ELR (cell line): ENCODE measurements at places on chromosomes 12 and 14.

DNA sequence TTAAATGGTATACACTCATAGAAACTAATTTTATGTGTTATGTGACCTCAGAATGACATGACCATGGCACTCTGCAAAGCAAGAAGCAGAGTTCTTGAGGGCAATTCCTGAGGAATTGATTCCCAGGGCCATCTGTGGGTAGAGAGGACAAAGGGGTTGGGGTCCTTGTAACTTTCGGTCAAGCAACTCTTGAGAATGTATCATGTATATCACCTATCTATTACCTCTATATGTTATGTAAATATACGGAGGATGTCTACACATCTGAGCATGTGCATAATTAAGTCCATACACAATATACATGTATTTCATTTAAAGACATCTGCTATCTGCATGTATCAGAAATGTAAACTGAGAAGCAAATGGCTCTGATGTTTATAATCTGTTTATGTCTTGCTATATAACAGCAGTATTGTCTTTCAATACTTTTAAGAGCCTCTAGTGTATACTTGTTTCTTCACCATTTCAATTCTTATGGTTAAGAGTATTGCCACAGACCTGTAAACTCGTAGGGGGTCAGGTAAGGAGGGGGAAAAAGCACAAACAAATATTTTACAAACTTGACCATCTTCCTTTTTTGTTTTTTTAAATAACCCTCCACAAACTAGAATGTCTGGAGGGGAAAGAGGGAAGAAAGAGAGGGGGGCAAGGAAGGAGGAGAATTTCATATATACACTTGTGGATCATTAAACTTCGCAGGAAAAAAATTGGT lies 4.5 kb downstream of the FOXA1 start:
- no peak for DNase-seq

GRCh38 chr12:33427071-33427470 lies 12.5 kb downstream of the SYT10 start:
- peak; percentile 0 for DNase-seq

DNA sequence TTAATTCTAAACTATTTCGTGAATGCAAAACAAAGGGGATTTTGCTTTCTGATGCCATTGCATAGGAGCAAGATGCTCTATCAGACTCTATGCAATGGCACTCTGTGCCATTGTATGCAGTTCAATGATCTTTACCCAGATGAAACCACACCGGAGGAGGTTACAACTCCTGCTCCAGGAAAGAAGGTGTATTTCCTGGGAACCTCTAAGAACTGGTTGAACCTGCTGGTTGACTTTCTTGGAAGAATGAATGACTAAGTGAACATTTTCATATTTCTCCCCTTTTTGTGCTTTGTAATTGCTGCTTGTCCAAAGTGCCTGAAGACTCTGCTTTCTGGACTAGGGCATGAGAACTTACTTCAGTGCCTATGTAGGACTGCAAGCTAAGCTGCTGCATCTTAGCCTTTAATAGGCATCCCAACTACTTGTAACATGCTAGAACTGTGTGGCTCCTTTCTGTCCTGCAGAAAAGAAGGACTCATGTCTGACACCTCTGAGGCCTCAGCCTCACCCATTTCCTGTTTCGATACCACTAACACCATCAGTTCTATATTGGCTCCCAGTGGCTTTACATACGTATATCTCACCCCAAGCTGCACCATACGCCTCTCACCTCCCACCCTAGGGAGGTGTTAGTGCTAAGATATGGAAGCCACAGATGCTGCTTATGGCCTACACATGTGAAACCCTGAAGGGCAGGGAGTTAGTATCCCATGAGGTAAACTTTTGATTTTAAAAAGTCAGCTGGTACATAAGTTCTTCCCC lies 193.5 kb upstream of the CNOT2 start:
- DNase-seq, result no peak

DNA sequence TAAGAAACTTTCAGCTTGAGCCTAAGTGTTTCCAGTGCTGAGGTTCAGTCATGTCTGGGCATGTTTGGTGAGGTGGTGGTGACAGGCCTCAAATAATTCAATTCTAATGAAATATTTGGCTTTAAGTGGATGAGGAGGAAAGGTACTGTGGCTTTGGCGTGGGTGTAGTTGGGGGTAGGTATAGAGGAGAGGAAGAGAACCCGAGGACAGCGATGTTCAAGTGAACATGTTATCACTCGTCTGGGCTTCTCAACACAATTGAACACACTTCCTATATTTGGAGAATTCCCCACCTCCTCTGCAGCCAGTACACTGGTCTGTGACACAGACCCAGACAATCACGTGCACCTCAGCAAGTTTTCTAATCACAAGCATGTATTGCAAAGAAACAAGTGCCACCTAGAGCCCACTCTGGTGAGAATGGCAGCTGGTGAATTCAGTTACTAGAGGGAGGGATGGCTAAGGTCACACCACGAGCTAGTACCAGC lies 53.0 kb downstream of the IFNG-AS1 start:
- no peak for DNase-seq

- DNase-seq, result no peak
These were observed 173.5 kb downstream of the SLC41A2 start for GRCh38 chr12:104784592-104784991.

DNA sequence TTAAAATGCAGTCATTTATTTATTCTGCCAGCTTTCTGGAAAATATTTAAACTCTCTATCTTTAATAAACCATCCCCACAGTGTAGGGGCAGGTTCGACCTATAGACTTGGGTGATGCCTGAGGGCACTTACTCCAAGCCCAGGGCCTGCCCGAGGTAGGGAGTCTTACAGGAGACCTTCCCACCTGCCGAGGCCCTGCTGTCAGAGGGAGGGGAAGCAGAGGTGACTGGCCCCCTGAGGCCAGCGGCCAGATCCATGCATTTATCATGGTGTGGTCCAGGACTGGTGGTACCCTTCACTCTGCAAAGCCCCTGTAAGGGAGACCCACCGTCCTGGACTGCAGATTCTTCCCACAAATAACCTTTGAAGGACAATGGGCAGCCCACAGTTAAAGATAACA lies 7.6 kb downstream of the EML1 start:
- DNase-seq, result no peak

GRCh38 chr14:96120941-96121340 lies 81.8 kb downstream of the C14orf132 start:
- no peak for DNase-seq

DNA sequence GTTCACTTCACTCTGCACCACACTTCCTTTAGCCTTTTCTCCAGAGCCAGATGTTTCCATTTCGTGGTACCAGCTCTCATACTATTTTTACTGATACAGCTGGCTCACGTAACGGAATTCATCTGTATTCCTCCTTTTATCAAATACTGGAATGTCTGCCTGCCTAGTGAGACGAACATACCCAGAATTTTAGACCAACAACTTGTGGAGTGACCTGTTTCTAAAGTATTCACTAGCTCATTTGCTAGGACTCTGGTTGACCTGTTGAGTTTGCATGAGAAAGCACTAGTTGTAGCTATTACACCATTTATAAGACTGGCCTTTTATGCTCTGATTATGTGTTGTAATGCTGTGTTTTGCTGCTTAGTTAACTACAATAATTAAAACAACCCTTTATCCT lies 22.6 kb downstream of the KCNA5 start:
- no peak for DNase-seq

GRCh38 chr14:104877806-104878550 lies 12.9 kb downstream of the CEP170B start:
- DNase-seq, result no peak

GRCh38 chr14:40623643-40624042 lies 983.0 kb upstream of the LRFN5 start:
- DNase-seq, result no peak

- DNase-seq, result no peak
These were observed 273.7 kb downstream of the DAD1 start for GRCh38 chr14:22315336-22315735.

DNA sequence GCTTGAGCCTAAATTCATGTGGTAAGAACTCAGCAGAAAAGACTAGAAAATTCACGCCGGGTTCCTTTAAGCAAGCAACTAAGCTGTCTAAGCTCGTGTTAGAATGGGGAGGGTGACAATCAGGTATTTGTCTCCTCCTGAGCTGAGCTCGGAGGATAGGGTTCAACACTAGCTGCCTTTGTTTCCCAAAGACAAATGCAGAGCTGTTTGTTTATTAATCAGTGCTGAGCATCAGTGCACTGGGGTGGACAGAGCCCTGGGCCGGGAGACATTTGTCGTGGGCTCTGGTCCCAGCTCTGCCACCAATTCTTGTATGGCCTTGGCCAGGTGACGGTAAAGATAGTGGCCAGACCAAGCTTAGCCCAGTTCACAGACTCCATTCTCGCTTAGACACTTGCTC lies 43.7 kb downstream of the DEGS2 start:
- DNase-seq, result no peak

GRCh38 chr14:95195031-95195430 lies 37.7 kb upstream of the DICER1 start:
- no peak for DNase-seq

GRCh38 chr12:101117842-101118241 lies 92.2 kb downstream of the SLC5A8 start:
- peak; percentile 12 for DNase-seq

DNA sequence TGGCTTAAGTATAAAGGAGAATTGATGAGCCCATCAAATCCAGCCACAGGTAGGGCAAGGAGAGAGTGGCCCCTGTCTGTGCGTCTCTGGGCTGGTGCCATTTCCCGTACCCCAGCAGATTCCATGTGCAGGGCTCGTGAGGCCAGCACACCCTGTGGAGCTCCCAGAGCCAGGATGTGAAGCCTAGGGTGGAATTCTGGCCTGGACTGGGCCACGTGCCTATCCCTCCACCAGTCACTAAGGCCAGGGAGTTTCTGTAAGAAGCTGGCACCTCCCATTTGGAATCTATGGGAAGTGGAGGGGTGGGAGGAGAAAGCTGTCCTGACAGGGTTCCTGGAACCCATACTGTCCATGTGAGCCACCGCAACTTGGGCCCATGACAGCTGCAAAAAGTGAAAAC lies 148.5 kb downstream of the FOXN3 start:
- DNase-seq, result no peak

GRCh38 chr12:121762269-121762668 lies 31.2 kb downstream of the RHOF start:
- DNase-seq, result no peak

- no peak for DNase-seq
These were observed 5.9 kb downstream of the TOMM20L start for GRCh38 chr14:58401587-58401986.

DNA sequence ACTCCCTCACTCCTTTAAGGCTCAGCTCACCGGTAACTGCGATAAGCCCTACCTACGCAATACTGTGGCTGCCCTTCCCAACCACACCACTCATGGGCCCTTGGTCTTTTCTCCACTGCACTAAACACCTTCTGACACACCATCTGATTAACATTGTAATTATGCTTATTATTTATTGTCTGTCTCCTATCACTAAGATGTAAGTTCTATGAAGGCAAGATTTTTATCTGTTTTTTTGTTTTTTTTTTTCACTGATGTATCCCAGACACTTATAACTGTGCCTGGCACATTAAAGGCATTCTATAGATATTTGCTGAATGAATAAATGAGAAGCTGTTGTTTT lies 34.2 kb upstream of the PYGL start:
- DNase-seq, result no peak

GRCh38 chr14:59126714-59127436 lies 61.6 kb upstream of the DAAM1 start:
- peak; percentile 74 for DNase-seq

DNA sequence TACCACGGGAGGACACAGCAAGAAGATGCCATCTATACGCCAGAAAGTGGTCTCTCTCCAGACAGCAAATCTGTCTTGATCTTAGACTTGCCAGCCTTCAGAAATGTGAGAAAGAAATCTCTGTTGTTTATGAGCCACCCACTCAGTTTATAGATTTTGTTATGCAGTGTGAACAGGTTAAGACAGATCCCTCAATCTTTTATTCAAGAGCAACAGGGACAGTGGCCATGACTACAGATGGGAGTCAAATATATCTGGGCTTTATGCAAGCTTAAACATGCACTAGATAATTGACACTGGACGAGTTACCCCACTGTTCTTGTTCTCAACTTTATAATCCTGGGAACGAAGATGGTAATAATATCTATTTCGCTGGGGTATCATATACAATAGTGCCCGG lies 288.7 kb downstream of the RPAP3 start:
- no peak for DNase-seq

GRCh38 chr12:16607906-16608775 lies 2.2 kb upstream of the LMO3 start:
- DNase-seq, result no peak

DNA sequence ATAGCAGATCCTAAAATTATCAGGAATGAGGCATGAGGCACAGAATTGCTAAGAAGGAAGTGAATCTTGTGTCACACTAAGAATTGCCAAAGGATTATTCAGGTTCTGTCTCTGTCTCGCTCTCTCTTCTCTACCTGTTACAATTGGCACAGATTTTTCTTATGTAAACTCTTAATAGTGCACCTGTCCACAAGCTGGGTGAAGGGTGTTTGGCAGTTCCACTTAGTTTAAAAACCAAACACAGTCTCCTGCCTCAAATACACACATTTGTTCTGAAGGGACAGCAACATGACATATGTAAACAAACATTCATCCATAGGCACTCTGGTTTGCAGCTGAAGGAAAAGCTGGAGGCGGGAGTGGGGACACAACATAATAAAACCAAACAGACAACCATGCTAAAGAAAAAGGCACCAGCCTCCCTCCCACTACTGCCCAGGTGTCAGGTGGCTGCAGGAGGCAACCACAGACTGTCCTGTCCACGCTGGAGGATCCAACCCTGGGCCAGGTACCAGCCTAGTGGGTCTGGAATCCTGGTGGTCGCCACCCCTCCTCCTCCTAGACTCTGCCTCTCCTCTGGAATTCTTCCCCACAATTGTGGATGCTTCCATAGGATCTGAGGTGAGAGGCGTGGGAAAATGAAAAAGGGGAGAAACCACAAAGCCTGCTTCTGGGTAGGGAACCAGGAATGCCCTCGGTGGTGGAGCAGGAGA lies 81.2 kb downstream of the TMEM260 start:
- no peak for DNase-seq

- DNase-seq, result no peak
These were observed 31.0 kb upstream of the GNS start for GRCh38 chr12:64790166-64790565.

- DNase-seq, result no peak
These were observed 55.3 kb upstream of the AMN1 start for GRCh38 chr12:31783996-31784645.
